ENCODE measurements at places on chromosomes 3 and 15.

DNA sequence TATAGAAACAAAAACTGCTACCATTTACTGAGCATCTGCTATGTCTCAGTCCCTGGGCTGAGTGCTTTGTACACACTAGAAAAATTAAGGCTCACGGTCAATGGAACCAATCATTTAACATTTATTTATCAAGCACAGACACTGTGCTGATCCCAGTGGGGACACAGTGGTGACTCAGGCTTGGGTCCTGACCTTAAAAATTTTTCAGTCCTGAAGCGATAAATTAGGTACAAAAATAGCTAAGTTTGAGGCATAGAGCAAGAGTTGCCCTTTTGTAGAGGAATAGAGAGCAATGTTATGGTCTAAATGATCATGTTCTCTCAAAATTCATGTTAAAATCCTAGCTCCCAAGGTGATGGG lies 85.1 kb downstream of the CRYGS start:
- no peak for DNase-seq

- no peak for DNase-seq
Observed at GRCh38 chr3:120433662-120434331, 17.0 kb downstream of the FSTL1 start.

- no peak for DNase-seq
Observed at GRCh38 chr3:54305409-54306099, 183.2 kb downstream of the CACNA2D3 start.

DNA sequence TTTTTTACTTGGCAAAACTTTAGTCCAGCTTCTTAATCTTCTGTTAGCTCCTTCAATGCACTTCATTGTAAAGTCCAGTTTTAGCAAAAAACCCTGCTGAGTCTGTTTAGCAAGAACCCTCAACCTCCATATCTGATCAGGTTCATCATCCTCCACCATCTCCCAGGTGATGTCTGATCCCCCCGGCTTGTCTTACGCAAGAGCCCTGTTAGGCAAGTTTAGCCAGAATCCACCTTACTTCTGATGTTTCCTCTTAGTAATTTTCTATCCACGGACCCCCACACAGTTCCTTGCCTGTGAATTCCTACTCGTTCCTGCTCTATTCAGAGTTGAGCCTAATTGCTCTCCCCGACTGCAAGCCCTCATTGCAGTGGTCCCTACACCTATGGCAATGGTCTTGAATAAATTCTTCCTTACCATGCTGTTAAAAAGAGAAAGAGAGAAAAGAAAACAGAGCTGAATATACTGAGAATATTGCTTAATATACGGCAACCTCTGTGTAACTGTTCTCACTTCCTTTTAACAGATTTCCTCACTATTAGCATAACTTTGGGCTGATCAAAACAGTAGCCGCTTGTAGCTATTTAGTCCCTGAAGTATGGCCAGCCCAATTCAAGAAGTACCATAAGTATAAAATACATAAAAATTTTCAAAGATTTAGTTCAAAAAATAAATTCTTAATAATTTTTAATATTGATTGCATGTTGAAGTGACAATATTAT lies 78.7 kb upstream of the MME start:
- peak; percentile 9 for DNase-seq

DNA sequence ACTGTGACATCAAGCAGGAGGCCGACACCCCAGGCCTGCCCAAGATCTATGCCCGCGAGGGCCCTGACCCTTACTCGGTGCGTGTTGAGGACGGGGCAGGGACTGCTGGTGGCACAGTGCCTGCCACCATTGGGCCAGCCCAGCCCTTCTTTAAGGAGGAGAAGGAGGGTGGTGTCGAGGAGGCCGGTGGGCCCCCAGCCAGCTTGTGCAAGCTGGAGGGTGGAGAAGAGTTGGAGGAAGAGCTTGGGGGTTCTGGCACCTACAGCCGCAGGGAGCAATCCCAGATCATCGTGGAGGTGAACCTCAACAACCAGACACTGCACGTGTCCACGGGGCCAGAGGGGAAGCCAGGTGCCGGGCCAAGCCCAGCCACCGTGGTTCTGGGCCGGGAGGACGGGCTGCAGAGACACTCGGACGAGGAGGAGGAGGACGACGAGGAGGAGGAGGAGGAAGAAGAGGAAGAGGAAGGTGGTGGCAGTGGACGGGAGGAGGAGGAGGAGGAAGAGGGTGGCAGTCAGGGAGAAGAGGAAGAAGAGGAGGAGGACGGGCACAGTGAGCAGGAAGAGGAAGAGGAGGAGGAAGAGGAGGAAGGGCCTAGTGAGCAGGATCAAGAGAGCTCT lies 5.4 kb downstream of the ZBTB47 start:
- DNase-seq = no peak

- no peak for DNase-seq
Observed at GRCh38 chr15:65550681-65551098, 20.4 kb downstream of the HACD3 start.

DNA sequence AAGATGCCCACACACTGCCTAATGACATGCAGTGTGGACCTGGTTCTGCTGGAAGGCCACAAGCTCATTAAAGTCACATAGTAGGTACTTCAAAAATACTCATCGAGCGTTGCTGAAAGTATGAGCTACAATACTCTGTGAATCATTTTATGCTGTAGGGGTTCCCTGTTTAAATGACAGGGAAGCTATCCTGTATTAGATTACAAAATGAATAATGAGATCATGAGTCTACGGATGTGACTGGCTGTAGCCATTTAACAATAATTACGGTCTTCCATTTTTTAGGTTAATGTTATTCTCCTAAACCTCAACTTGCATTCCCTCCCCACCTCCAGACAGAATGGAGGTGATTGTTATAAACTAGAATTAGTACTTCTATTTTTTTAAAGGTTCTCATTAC lies 128.2 kb upstream of the FAM3D start:
- DNase-seq = no peak

DNA sequence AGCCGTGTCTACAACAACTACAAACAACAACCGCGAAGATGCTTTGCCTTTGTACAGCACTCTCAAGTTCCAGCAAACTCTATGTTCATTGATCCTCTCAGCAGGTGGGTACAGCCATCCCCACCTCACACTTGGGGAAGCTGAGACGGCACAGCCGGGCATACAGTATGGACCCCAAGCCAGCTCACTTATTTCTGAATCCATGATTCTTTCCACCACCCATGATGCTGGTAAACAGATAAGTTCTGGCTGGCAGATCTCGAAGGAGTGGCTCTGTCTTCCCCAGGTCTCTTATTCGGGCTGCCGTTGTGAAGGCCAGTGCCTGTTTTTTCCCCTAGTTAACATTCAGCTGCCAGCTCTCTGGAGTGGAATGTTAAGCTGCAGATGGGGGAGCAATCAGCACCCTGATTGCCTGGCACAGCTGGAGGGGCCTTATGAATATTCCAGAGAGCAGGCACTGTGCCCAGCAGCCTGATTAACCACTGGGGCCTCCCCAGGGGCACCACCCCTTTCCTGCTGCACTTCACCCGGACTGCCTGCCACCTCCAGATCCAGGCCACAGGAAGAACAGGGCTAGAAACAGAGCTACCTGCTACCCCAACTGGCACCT lies 73.2 kb downstream of the CORO2B start:
- no peak for DNase-seq

DNA sequence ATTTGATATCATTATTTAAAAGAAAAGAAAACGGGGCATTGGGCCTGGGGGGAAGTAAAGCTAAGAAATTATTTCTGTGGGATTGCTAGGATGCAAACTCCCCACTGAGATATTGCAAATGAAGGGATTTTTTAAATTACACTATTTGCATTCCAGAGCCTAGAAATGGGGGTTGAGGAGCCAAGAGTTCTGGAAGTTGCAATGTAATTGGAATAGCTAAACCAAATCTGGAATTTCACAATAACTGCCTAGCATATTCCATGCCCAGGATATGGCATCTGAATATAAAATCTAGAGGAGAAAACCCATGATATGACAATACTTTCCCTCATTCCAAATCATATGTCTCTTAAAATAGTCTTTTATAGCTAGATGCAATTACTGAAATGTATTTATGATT lies 93.0 kb downstream of the CADM2 start:
- no peak for DNase-seq

DNA sequence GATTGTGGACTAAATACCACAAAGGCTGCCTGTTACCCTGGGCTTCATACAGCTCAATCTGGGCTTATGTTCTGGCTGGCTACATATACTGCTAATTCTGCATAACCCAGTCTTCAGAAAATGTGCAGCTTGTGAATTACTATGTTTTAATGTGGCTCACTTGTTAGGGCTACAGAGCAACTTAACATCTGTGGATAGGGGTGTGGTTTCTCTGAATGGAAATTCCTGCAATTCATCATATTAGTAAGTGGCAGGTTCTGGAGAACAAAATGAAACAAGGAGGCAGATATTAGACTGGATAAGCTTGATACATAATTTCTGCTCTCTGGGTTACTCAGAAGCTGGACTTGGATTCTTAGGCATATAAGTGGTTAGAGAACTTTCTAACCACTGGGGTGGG lies 6.7 kb downstream of the TMEM202 start:
- DNase-seq = no peak

DNA sequence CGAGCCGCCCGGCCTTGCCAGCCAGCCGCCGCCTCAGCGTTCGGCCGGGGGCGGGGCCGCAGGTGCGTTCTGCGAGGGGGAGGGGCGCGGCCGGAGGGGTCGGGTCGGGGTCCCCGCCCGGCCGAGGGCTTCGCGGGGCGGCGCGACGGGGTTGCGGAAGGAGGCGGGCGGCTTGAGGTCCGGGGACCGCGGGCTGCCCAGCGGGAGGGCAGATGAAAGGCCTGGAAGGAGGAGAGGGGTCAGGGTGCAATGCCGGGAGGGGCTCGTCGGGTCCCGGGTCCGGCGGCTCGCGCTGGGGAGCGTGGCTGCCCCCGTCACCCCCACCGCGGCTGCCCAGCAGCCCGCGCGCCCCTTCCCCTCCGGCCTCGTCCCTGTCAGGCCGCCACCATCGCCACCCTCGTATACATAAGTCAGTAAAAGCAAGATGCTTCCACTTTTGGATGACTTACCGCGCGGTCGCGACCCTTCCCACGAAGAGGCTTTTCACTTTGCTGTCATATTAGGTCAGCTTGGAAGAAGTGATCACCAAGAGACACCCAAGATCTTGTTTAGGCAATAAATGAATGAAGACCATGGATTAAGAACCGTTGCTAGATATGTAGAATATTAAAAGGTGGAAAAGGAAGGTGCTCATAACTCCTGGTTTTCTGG lies 620 bp upstream of the ANP32A start:
- peak; percentile 46 for DNase-seq

DNA sequence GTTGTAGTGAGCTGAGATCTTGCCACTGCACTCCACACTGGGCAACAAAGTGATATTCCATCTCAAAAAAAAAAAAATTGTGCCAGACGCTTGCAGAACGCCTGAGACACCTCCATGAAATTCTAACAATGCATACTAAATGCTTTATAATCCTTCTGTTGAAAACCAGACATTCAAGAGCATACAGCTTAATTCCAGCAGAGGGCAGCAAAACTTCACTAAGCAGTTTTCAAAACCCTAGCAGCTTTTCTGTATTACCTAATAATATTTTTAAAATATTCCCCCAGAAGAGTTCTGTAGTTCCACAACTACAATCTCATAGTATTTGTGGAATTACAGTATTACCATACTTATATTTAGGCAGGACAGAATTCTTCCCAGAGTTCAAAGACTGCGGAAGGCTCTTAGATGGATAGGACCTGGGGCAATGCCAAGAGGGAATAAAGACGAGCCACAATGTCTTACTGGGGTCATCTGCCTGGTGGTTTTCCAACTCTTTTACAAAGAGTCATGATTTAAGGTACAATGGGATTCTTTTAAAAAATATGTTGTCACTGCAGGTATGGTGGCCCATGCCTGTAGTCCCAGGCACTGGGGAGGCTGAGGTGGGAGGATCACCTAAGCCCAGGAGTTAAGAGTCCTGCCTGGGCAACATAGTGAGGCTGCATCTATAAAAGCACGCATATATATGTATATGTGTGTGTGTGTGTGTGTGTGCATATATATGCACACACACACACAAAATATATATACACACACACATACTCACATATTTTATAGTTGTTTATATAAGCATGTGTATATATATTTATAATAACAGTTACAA lies 19.6 kb upstream of the TASOR start:
- DNase-seq = peak; percentile 82

GRCh38 chr3:175381685-175382084 lies 522.6 kb downstream of the NAALADL2 start:
- DNase-seq = no peak

DNA sequence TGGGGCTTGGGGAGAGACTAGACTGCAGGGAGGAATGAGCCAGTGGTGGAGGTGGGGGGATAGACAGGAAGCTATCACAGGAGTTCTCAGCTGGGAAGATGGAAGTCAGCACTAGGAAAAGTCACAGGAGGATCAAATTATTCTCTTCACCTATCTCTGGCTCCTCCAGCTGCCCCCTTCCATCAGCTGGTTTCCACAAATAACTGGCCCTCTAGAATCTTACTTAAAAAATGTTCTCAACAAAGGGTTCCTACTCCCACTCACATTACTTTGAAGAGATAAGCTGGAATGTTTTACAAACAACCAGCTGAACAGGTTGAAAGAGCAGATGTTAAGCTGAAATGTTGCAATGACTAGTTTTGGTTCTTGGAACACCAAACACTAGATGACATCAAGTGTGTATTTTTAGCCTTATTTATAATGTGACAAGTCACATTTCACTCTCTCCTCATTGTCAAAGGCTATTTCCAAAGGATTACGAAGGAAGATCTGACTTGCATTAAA lies 102.7 kb upstream of the AADACL2 start:
- DNase-seq = no peak

- no peak for DNase-seq
Observed at GRCh38 chr3:195873971-195874370, 34.4 kb downstream of the TNK2 start.

DNA sequence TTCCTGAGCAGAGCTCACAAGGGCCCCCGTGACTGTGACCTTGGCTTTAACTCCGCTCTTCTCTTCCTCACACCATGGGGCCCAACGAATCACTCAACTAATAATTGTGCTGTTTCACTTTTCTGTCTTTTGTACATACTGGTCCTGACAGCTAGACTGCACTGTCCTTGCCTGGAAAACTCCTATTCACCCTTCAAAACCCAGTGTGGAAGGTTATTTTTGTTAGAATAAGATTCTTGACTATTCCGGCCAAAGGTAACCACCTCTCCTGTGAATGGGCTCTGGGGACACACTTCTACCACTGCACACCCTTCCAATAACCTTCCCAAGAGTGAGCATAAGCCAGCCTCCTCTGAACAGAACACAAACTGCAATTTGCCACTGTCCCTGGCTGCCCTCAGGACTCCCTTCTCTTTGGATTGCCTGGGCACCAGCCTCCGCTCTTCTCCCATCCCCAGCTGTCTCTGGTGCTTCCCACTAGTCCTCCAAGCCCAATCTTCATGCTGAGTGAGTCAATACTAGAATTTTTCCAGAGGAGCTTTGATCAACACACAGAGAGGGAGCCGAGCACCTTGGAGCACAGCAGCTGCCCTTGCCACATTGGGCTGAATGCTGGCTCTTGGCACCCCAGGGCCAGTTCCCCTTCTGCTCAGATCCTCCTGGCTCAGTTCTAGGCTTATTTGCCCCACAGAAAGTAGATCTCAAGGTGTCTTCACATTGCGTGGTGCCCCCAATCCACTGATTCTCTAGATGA lies 2.1 kb downstream of the SCN5A start:
- no peak for DNase-seq

- no peak for DNase-seq
Observed at GRCh38 chr3:115989684-115990421, 366.5 kb downstream of the GAP43 start.

- DNase-seq = no peak
Observed at GRCh38 chr3:65677486-65678010, 361.2 kb downstream of the MAGI1 start.

GRCh38 chr3:13507570-13508339 lies 27.6 kb downstream of the HDAC11 start:
- no peak for DNase-seq

All from OCI-LY7 (cell line).